ENCODE measurements at places on chromosomes 6 and 20.

DNA sequence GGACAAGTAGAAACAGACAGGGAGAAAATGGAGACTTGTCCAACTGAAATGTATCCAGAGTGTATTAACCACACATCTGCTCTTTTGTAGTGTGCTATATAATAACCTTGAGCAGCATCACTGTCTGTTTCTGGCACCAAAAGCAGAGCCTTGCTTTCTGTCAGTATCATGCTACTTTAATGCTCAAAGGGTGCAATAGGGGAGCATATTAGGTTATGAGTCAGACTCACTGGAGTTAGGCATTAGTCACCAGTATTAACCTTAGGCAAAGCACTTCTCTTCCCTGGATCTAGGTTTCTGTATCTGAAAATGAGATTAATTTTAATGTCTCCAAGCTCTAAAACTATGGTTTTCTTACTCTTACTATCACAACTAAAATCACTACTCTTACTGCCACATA lies 280.1 kb downstream of the TFAP2B start:
- no peak overlapping the region for H3K27ac ChIP-seq
- H3K4me3 ChIP-seq, result no peak overlapping the region
- no peaks in the 10 kb centered on the region for H3K27me3 ChIP-seq
- H3K4me1 ChIP-seq, result no peaks in the 10 kb centered on the region
- no peak for DNase-seq

DNA sequence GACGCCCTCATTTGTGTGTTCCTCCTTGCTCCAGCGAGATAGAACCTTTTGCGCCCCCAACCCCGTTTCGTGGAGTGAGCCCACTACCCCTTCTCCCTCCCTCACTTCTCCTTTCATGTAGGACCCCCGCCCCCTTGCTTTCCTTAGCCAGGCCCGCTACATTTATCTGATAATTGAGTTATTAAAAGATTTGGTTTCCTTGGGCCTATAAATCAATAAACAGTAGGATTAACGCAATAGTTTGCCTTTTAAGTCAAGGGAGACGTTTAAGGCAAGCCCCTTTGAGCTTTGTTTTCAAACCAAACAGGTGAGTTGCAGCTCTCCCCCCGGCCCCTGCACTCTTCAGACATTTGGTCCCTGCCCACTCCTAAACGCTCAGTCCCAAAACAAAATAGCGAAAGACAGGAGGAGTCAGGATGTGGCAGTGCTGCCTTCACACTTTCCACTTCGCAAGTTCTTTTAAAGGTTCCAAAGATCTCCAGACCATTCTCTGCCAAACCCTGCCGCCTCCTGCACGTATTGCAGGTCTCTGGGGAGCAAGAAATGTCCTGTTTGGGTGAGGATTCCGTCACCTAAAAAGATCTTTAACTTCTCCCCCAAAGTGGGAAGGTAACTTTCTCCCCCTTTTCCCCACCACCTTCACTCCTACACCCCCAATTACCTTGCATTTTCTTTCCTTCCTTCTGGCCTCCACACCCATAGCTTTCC lies 27.6 kb downstream of the TFAP2B start:
- no peaks in the 10 kb centered on the region for H3K4me1 ChIP-seq
- peaks cover 98% of the 10 kb centered on the region for H3K27me3 ChIP-seq
- DNase-seq, result no peak

DNA sequence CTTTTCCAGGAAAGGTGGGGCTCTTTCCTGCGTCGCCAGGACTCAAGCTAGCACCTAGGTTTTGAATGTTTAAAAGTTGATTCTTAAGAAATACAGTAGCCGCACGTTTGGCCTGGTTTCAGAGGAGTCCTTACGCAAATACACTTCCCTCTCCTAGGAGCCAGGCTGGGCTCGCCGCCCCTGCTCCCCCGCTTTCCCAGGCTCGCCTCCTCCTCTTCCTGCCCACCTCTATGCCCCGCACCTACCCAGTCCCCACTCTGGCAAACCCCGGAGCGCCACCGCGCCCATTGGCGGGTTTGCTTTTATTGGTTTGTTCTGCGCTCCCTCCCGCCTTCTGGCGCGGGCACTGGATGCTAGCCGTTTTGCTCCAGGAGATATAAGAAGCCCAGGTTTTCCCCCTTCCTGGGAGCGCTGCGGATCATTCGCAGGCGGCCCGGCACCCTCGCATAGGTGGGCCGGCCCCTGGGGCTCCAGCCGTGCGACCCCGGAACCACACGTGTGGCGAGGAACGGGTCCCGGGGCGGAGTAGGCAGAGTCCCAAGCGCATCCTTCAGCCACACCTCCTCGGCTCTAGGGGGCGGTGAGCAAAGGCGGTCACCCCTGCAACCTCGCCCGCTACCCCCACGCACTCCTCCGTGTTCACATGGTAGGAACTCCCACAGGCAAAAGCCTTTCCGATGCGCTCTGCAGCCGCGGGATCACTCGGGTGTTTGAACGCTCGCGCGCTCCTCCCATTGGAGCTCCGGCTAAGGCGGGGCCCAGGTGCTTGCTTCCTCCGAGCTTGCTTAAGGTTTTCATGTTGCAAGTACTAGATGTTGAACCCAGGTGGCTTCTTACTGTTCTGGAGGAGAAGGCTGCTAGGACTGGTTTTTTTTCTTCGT lies 119.0 kb downstream of the RTN4IP1 start:
- peak; percentile 72 for DNase-seq
- H3K27me3 ChIP-seq, result no peaks in the 10 kb centered on the region
- no peak overlapping the region for H3K27ac ChIP-seq
- peaks cover 32% of the 10 kb centered on the region for H3K4me1 ChIP-seq
- no peaks in the 10 kb centered on the region for H3K36me3 ChIP-seq

DNA sequence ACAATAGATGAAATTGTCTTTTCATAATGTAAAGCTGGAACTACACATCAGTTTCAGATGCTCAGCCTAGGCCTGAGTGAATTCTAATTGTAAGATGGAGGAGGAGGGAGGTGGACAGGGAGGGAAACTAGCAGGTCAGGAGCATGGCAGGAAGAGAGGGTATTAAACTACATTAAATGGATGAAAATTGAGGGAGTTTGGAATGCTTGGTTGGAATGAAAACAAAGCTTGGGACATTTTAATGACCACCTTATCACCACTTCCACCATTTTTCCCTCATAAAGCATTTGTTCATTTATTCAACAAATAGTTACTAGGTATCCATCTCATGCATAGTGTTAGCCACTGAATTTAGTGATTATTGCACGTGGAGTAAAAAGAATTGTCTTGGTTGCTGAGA lies 65.0 kb downstream of the KIZ start:
- H3K4me3 ChIP-seq, result no peak overlapping the region
- no peak for DNase-seq
- H3K27me3 ChIP-seq, result no peaks in the 10 kb centered on the region
- H3K4me1 ChIP-seq, result no peaks in the 10 kb centered on the region
- peaks cover 3% of the 10 kb centered on the region for H3K36me3 ChIP-seq

DNA sequence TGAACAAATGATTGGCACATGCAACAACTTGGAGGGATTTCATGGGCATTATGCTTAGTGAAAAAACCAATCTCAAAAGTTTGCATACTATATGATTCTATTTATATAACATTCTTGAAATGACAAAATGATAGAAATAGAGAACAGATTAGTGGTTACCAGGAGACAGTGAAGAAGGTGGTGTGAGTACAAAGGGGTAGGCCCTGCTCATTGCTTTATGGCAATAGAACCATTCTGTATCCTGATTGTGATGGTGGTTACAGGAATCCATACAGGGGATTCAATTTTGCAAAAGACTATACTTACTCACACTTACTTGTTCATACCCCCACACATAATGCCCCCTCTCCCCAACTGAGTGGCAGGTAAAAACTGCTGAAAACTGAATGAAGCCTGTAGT lies 30.2 kb upstream of the LAMA4 start:
- peaks cover 9% of the 10 kb centered on the region for H3K27me3 ChIP-seq
- no peaks in the 10 kb centered on the region for H3K36me3 ChIP-seq
- no peak overlapping the region for H3K27ac ChIP-seq
- peaks cover 2% of the 10 kb centered on the region for H3K4me1 ChIP-seq

GRCh38 chr6:130324657-130325056 lies 41.2 kb upstream of the TMEM200A start:
- no peak for DNase-seq
- no peaks in the 10 kb centered on the region for H3K36me3 ChIP-seq
- H3K27me3 ChIP-seq, result no peaks in the 10 kb centered on the region
- no peak overlapping the region for H3K4me3 ChIP-seq

- peaks cover 70% of the 10 kb centered on the region for H3K36me3 ChIP-seq
- H3K4me1 ChIP-seq, result peaks cover 25% of the 10 kb centered on the region
- DNase-seq, result peak; percentile 71
- H3K4me3 ChIP-seq, result no peak overlapping the region
- H3K27ac ChIP-seq, result peak overlapping the region; percentile 0
These were observed 60.0 kb downstream of the PTPN1 start for GRCh38 chr20:50569864-50570836.
